ENCODE measurements at places on chromosomes 3 and 15.

- DNase-seq: no peak
These were observed 20.3 kb upstream of the NRROS start for GRCh38 chr3:196619223-196619622.

DNA sequence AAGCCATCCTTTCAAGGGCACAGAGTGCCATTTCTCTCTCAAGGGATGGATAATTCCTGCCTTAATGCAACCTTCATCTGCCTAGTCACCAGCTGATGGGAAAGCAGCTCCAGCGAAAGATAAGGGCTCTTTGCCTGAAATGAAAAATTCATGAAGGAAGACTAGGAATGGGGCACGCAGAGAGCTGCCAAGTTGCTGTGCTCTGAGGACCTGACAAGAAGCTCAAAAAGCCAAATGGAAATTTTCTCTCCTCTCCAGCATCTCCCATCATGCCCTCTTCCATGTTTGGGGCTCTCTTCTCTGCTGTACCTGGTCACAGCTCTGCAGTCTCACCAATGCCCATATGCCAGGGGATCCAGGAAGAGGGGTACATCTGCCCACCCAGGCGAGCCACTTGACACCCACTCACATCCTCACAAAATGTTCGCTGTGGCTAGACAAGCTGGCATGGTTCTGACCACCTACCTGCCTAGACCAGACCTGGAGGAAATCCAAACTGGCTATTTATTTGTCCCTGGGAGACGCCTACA is 29.3 kb upstream of the ABHD2 start:
- DNase-seq: no peak

DNA sequence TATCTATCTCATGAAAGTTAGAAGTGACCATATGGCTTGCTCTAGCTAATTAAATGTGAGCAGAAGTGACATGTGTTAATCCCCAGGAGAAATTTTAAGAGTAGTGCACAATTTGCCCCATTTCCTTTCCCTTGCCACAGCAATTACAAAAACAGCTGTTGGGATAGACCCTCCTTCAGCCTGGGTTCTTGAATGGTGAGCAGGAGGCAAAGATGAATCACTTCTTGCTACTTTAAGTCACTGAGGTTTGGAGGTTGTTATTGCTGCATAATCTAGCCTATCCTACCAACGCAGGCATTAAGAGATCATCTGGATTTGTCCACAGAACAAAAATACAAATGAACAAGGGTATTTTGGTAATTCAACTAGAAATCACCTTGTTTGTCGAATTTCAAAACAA is 51.7 kb upstream of the CAPN7 start:
- no peak for DNase-seq

DNA sequence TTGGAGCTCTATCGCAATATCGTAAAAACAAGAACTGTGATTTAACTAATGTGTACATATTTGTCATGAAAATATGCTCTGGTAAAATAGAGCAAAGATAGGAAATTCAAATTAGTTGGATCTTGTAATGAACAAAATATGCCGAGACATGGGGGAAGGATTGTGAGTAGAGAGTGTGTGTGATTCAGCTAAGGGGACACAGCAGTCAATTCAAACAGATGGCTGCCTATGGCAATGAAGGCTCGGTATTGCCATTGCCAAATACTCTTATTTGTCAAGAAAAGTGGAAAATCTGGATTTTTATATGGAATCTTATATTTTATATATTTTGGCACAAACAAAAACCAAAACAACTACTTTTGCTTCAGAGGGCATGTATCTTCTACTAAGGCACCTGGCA is 227.3 kb upstream of the BCHE start:
- DNase-seq: no peak
